Keratinocyte (primary cell): ENCODE measurements at places on chromosomes 4 and X.

DNA sequence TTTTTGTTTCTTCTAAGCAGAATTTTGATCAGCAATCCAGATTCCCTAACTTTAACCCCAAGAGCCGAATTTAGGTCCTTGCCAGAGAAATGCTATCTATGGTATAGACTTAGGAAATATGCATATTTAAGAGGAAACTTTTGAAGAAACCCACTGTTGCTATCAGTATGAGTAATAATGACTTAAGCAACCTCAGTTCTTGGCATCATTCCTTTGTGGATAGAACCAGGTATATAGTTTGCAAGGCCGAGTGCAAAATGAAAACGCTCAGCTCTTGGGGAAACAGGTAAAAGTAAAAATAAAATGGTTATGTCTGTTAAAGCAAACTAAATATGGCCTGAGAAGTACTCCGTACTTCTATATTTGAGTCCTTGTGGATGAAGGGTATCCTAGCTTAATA lies 78.1 kb downstream of the ARSF start:
- DNase-seq: peak; percentile 4

DNA sequence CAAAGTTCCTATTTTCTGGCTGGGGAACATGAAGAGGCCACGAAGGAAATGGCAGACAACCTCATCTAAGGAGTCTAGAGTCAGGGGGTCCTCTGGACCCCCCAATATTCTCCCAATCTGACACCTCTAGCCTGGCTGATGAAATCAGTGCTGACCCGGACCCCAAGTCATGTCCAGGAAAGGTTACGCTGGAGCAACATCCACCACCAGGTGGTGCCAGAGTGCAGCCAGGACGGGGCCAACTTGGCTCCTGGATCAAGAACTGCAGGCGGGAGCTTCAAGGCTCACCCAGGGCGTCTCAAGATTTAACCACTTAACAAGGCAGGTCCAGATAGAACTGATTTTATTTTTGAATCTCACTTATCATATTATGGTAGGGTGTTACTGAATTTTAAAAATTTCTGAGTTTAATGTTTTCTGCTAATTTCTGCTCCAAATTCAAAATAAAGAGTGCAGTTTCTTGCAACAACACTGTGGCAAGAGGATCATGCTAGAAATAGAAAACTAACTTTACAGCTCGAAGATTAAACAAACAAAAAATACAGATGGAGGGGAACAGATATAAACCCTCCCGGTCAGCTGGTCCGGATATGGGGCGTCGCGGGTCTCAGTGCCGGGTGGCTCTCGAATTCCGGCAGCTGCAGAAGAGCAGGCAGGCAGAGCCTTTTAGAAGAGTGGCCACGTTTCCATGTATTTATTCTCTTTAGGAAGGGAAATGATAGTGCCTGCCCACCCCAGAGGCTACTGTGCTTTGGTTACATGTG lies 135.5 kb downstream of the AFAP1 start:
- DNase-seq: peak; percentile 19

DNA sequence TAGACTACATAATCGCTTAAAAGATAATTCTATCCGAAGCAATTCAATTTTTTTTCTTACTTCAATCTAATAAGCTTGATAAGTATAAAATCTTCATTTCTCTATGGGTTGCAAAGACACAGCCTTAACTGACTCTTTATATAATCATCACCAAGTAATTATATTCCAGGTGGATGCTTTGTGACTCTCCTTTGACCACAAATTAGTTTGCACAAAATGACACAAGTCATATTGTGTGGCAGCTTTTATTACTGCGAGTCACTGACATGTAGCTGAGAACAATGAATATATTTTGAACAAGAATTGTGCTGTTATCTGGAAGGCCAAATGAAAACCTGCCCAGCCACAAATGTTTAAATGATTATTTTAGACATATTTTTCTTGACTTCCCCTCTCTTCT lies 1727.8 kb downstream of the ARAP2 start:
- no peak for DNase-seq

DNA sequence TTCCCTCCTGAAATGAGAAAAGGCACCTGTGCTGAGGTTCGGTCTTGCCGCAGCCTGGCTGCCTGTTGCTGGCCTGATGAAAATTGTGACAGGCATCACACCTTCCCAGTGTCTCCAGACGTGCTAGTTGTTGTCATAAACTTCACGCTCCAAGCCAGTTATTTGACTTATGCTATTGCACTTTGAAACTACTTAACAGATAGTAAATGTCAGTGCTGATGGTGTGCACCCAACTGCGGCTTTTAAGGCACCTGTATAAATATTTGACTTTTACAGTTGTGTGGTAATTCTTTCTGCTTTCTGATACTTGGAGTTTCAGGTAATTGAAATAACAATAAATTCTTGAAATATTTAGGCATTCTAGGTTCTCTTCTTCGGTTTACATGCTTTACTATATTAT lies 1.8 kb downstream of the WWC2 start:
- DNase-seq: no peak

- no peak for DNase-seq
These were observed 50.8 kb downstream of the HTRA3 start for GRCh38 chr4:8320386-8320750.

GRCh38 chr4:65120287-65120686 lies 550.0 kb downstream of the EPHA5 start:
- no peak for DNase-seq

DNA sequence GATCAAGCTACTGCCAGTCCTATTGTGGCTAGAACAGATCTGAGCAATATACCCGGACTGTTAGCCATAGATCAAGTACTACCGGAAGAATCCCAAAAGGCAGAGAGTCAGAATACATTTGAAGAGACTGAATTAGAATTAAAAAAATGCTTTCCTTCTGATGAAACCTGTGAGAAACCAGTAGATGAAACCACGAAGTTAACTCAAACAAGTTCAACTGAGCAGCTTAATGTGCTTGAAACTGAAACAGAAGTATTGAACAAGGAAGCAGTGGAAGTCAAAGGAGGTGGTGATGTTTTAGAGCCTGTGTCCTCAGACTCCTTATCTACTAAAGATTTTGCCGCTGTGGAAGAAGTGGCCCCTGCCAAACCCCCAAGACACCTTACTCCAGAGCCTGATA lies 46.8 kb downstream of the WDR44 start:
- no peak for DNase-seq

- no peak for DNase-seq
These were observed 391.0 kb downstream of the GPAT3 start for GRCh38 chr4:83926950-83927349.

GRCh38 chrX:16695079-16695676 lies 17.3 kb downstream of the CTPS2 start:
- no peak for DNase-seq

DNA sequence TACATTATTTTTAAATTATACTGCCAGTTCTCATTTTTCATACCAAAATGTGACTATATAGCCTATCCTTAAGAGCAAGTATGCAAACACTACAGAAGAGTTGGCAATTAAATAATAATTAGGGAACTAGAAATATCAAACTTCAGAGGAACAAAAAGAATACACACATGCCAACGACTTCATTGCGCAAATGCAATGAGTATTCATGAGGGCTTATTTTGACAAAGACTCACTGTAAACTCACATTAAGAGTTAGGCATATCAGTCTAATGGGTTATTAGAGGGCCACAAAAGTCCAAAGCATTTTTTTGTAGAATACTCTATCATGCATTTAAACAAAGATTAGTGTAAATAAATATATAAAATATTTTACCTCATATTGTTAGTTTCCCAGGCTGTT lies 31.6 kb downstream of the SLC10A7 start:
- DNase-seq: no peak

DNA sequence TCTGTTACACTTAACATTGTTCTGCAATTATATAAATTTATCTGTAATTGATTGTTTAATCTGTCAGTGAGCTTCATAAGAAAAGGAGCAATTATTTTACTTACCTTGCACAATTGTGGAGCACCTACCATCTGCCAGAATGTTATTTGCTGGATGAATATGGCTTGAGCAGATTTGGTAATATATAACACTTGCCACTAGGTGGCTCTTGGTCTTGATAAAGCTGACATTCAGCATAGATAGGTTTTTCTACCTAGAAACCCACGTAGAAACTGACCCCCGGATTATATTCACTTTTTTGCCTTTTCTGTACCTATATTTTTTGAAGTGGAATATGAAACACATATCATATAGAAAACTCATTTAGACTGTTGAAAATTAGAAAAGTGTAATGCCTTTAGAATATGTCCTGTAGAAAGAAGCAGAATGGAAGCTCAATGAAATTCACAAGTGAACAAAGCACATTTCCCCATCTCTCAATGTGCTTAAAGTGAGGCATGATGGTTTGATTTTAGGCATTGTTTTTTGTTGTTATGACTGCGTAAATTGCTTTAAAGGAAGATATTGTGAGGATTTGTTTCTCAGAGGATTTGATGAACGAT lies 9.5 kb downstream of the RBPJ start:
- DNase-seq: no peak

GRCh38 chrX:9578083-9578779 lies 113.4 kb downstream of the TBL1X start:
- no peak for DNase-seq

- DNase-seq: no peak
These were observed 5.0 kb downstream of the DCAF8L1 start for GRCh38 chrX:27976284-27976683.

DNA sequence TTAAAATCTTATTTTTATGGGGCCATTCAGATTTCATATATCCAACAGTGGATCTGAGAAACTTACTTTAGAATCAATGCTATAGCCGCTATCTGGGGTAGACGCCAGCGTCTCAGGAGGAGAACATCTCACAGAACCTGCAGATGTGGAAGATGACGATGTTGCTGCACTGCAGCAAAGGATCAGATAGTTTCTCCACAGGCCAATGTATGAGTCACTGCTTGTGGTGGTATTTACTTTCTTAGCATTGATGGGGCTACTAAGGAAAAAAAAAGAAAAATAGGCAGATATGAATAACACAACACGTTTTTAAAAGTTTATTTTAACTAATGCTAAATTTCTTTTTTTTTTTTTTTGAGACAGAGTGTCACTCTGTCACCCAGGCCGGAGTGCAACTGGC lies 85.9 kb downstream of the ZAR1 start:
- DNase-seq: no peak
